EH (cell line): ENCODE measurements at places on chromosomes 13 and 19.

GRCh38 chr19:46737298-46737654 is 8.6 kb upstream of the FKRP start:
- no peak for DNase-seq

- DNase-seq, result no peak
These were observed 20.7 kb downstream of the COL4A1 start for GRCh38 chr13:110285991-110286832.

DNA sequence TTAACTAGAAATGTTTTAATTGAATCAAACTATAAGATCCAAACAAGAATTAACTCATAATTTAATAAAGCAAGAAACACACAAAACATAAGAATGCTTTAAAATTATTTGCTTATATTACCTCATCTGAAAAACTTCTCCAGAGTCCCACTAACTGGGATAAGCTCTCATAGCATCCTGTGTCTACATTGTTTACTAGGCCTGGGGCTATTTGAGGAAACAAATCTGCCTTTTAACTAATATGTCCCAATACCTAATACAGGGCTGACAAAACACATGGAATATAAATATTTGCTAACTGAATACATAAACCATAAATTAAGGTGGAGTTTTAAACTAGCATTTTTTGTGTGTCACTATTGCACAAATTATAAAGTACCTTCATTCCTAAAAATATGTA is 1399.8 kb upstream of the SLC10A2 start:
- no peak for DNase-seq

- no peak for DNase-seq
These were observed 4.7 kb upstream of the SIGLECL1 start for GRCh38 chr19:51246164-51246552.

GRCh38 chr13:74129500-74130191 is 4.6 kb downstream of the KLF12 start:
- DNase-seq, result peak; percentile 28

DNA sequence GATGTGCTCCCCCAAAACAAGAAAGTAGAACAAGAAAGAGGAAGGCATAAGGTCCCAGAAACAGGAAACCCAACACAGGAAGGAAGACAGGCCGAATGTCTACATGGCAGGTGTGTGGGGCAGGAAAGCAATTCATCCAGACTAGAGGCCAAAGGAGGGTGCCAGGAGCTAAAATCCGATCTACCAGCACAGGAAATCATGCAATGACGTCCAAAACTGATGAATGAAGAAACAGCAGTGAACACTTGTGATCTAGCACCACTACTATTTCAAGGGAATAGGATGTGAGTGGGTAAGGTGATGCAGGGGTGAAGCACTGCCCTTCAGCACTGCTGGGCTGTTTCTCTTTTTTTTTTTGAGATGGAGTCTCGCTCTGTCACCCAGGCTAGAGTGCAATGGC is 59.1 kb downstream of the DOCK9 start:
- no peak for DNase-seq

DNA sequence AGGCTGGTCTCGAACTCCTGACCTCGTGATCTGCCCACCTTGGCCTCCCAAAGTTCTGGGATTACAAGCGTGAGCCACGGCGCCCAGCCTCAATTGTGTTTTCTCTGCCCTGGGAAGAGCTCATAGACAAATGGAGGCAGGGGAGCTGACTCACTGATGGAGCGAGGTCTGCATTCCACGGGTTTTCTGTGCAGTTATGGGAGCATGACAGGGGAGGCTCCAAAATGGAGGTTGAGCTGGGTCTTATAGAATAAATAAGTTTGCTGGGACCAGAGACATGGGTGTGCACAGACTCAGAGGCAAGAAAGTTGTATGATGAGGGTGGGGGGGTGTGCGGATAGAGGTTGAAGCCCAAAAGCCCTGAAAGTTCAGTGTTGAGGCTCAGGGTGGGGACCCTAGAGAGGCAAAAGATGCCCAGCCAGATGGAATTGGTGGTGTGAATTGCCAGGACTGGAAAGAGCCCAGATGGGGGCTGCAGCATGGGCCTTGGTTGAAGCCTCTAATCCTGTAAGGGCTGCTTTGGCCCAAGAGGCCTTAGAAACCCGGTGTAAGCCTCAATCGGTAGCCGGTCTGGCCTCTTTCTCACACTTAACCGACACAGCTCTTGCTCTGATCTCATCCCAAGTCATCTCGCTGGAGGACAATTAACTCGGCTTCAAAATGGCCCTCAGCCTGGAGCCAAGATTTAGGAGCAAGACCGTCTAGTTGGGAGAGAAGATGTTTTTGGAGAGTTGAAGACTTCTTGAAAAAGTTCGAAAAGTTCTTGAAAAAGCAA is 1.9 kb downstream of the TPM4 start:
- peak; percentile 73 for DNase-seq

GRCh38 chr19:4704317-4704673 is 19.3 kb downstream of the DPP9 start:
- no peak for DNase-seq

DNA sequence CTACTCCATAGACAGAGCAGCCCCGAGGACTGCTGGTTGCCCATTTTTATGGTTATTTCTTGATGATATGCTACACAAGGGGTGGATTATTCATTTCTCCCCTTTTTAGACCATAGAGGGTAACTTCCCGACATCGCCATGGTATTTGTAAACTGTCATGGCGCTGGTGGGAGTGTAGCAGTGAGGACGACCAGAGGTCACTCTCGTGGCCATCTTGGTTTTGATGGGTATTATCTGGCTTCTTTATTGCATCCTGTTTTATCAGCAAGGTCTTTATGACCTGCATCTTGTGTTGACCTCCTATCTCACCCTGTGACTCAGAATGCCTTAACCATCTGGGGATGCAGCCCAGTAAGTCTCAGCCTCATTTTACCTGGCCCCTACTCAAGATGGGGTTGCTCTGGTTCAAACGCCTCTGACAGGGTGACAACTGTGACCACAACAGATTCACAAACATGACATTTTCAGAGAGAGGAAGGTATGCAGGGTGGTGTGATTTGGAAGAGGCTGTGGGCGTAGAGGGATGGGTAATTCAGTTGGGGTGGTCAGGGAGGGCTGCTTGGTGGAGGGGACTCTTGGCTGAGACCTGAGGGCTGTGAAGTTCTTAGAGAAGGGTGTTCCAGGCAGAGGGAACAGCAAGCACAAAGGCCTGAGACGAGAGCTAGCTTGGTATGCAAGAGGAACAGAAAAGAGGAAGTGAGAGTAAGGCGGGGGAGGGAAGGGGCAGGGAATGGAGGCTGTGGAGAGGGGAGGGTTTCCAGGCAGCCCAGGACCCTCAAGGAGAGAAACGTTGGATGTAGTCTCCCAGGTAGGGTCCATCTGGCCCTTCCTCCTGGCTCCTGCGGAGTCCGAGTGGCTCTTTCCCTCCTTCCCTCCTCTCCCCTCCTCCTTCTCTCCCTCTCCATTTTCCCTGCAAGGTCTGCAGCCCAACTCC is 23.5 kb downstream of the FAM187B start:
- DNase-seq, result no peak

GRCh38 chr13:104691767-104692467 is 1625.7 kb upstream of the SLC10A2 start:
- DNase-seq, result no peak

- no peak for DNase-seq
These were observed 4.2 kb upstream of the RNF113B start for GRCh38 chr13:98181111-98181815.

GRCh38 chr19:18450021-18450930 is 12.3 kb upstream of the ISYNA1 start:
- no peak for DNase-seq

DNA sequence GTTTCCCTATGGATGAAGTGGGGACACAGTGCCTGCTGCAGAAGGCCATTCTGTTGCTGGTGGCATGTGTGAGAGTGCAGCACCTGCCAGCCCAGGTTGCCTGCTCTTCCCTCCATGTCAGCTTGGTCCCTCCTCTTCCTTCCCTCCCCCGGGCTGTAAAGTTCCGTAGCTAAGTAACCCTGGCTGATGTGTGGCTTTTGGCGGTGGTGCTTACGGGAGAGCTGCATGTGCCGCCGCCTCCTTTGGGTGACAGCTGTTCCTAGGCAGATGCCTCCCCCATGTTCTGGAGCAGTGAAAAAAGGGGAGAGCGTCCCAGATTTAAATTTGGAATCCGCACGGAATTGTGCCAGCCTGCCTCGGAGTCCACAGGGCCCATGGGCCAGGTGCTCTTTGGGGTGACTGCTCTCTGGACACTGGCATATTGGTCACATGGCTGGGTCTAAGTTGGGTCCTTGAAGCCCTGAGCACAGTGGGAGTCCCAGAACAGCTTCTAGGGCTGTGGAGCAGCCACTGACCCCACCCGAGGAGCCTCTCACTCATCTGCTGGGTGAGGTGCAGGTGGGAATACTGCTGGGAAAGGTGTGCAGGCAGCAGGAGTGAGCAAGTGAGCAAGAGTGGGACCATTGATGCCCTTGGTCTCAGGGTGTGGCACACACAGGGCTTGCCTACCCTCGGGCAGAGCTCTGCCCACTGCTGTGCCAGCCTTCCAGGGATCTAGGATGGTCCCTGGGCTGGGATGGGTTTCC is 33.1 kb upstream of the ZNF536 start:
- DNase-seq, result no peak

DNA sequence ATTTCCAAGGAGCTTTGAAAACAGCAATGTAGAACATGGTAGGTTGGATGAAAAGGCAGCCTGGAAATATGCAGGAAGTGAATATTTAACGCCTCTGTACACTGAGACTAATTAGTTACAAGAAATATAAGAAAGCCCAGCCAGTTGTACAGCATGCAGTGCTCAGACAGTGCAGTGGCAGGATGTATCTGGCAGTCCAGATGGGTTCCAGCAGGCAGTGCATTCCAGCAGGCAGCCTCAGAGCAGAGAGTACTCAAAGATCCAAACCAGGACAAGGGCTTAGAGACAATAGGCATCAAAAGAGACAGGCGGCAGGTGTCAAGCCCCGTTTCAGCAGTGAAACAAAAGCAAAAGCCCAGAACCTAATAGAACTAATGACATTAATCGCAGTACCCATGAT is 2776.3 kb downstream of the PCDH9 start:
- peak; percentile 38 for DNase-seq

GRCh38 chr19:2774083-2774679 is 8.9 kb downstream of the SGTA start:
- no peak for DNase-seq

DNA sequence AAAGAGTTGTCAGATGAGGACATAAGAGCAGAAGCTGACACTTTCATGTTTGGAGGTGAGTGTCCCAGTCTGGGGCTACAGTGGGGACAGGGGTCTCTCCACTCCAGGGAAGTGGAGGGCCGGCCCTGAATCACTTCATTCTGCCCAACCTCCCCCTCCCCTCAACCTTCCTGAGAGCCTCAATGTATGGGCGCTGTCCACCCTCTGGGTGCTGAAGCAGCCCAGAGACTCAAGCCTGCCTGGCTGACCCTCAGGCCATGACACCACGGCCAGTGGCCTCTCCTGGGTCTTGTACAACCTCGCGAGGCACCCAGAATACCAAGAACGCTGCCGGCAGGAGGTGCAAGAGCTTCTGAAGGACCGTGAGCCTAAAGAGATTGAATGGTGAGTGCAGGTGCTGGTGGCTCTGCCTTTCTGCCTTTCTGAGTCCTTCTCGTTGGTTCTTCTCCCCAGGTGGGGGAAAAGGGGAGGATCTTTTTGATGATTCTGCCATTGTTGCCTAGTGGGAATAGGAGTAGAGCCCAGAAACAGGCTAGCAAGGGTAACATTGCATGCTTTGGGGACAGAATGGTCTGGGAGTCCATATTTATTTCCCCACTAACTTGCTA is 8.8 kb downstream of the CYP4F8 start:
- DNase-seq, result no peak

DNA sequence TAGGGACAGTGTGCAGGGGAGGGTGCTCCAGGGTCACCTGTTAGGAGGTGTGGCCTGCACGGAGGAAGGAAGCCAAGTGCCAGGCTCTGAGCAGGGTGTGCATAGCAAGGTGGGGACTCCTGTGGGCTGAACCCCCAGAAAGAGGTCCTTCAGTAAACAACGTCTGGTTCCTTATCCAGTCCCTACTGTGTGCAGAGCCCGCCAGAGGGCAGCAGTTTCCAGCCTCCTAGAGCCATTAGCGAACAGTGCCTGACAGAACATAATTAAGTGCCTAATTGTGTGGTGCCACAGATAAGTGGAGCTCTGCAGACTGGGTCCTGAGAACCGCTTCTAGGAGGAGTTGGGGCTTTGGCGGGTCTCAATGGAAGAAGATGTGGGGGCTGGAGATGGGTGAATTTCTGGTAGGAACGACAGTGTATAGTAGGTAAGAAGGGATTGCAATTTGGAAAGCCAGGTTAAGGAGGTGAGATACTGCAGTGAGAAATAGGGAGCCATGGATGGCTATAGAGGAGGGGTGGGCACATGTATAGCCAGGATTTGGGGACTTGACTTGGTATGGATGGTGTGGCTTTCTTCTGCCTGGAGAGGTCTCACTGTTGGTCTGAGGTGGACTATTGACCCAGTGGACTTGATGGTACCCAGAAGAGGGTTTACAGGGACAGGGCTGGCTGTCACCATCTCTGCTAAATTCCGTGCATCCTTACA is 323.1 kb downstream of the ZNF536 start:
- DNase-seq, result no peak

DNA sequence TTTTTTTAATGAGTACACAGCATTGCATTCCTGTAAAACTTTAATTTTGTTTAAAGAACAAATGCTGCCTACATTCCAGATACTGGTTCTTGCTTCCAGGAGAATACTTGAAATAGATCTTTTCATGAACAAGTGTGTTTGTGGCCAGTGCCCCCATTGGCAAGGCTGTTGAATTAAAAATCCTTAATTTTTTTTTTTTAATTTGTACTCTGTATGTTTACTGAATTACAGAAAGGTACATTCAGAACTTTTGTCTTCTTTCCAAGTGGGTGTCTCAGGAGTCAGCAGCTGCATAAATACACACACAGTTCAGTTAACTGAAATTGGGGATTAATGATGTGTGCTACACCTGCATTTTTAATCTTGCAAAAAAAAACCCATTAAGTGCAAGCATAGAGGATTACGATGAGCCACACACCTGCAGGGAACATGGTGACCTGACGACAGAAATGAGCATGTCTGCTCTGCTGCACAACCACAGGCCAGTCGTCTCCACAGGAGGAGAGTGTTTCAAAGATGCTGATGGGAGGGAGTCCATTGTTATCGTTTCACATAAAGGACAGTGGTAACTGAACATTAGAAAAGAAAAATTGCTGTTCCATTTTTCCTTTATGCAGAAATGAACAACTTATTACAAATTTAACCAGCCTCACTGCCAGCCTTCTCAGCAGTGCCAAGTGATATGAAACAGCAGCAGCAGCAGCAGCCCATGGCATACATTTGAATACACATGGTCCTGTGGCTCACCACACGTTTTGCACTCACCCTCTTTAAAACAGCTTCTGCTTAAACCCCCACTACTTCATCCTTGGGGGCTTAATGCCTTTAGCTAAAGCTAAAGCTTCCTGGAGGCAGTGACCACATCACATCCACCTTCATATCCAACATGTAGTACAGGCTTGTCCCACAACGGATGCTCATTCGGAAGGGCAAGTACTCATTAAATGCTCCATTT is 72.3 kb upstream of the RFC3 start:
- no peak for DNase-seq
